ENCODE measurements at places on chromosomes 5 and 9.

GRCh38 chr9:112186695-112187094 lies 11.6 kb upstream of the SUSD1 start:
- DNase-seq: no peak

DNA sequence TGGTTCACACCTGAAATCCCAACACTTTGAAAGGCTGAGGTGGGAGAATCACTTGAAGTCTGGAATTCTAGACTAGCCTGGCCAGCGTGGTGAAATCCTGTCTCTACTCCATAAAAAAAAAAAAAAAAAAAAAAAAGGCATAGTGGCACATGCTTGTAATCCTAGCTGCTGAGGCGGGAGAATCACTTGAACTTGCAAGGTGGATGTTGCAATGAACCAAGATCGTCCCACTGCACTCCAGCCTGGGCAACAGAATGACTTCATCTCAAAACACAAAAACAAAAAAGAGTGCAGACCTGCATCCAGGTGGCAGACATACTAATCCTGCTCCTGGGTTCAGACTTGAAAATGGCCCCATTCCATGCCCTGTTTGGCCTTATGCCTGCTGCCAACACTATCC lies 21.8 kb upstream of the ADAMTS19 start:
- DNase-seq: no peak

DNA sequence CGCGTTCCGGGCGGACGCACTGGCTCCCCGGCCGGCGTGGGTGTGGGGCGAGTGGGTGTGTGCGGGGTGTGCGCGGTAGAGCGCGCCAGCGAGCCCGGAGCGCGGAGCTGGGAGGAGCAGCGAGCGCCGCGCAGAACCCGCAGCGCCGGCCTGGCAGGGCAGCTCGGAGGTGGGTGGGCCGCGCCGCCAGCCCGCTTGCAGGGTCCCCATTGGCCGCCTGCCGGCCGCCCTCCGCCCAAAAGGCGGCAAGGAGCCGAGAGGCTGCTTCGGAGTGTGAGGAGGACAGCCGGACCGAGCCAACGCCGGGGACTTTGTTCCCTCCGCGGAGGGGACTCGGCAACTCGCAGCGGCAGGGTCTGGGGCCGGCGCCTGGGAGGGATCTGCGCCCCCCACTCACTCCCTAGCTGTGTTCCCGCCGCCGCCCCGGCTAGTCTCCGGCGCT lies at the start of gene DAPK1:
DAPK1 (plus strand) TSS at position 264 of the 442 bp plus-strand sequence. CDS start 1,211 bp downstream, outside the sequence.
- peak; percentile 13 for DNase-seq

DNA sequence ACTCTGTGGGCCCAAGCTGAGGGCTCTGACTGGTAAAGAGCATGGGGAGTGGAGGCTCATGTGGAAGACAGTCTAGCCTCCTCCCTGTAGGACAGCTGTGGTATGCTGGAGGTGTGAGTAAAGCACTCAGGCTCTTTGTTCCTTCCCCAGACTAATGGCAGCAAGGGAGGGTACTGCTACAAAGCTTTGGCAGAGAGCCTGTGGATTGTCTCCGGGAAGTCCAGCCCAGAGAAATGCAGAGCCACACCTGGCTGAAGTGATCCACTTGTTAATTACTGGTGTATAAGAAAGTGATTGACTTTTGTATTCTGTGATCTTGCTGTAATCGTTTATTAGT lies 161.7 kb downstream of the OXCT1 start:
- no peak for DNase-seq

GRCh38 chr9:19104515-19105282 lies 2.0 kb upstream of the HAUS6 start:
- DNase-seq: no peak
